Midbrain (tissue), 1 donor: ENCODE measurements at places on chromosomes 7 and 10.

DNA sequence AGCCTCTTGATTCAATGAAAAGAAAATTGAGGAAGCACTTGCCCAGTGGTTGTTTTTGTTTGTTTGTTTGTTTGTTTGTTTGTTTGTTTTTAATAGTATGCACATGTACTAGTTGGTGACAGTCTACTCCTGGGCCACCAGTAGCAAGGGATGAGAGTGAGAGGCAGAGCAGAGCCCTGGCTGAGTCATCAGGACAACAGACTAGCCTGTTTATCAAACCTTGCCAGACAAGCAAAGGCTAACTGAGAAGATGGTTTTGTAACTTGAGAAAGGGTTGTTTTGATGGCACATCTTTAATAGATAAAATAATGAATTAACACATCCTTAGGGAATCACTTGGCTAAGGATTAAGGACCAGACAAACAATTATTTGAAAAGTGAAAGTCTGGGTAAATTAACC lies 78.1 kb downstream of the INHBA start:
- no peak for DNase-seq

DNA sequence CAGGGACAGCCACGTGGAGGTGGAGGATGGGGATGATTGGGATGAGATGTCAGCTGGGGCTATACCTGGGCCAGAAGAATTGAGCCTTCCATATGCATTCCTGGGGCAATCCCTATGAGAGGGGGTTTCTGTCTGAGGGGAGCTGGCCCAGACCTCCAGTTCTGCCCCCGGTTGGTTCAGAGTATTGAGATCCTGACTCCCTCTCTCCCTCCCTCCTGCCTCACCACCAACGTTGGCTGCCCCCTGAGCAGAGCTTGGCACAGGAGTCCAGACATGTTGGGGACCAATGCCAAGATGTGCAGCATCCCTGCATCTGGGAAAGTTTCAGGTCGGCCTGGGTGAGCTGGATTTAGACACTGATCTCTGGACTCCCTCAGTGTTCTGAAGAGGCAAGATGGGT lies 575.2 kb upstream of the MKI67 start:
- DNase-seq = no peak

DNA sequence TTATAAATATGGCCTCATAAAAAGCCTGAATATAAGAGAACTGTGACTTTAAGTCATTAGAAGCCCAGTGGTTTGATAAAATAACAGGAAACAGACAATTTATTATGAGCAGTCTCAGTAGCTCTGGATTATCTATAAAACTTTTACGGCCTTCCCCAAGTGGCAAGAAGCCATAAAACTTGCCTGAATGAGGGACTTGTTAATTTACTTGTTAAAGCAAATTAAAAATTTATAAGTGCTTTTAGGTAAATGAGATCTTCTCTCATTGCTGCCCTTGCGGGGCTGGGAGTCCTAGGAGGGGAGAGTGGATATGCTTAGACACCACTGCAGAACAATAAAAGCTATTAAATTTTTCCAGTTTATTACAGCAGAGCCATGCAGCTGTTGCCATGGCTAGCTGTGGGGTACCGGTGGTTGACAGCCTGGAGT lies 499.9 kb downstream of the AUTS2 start:
- DNase-seq = no peak

GRCh38 chr7:98548971-98549370 lies 68.1 kb upstream of the NPTX2 start:
- no peak for DNase-seq
